Cerebellum (tissue), 4 donors: ENCODE measurements at places on chromosomes 1 and 21.

GRCh38 chr1:2266301-2266975, 38.3 kb downstream of the SKI start:
- DNase-seq = no peak

GRCh38 chr1:7454052-7454815, 316.9 kb upstream of the VAMP3 start:
- no peak for DNase-seq

DNA sequence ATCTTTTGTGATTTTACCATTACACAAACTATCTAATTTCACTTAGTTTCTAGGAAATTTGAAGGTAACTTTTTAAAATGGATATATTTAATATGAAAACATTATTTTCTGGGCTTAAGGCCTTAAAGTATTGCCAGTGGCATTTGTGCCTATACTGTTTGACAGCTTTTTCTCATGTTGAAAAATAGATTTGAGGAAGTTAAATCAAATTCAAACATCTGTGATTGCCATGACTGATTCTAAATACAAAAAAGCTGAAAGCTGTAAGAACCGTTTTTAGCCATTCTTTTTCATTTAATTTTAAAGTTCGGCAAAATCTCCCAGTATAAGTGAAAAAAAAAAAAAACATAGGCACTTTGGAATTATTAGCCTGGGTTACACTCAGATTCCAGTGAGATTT, 301.1 kb downstream of the DPYD start:
- no peak for DNase-seq

- no peak for DNase-seq
Observed at GRCh38 chr1:152537496-152537895, 23.2 kb downstream of the CRCT1 start.

GRCh38 chr1:233367057-233367803, 39.7 kb downstream of the MAP3K21 start:
- no peak for DNase-seq

GRCh38 chr1:155761736-155762405, 73.0 kb downstream of the DAP3 start:
- no peak for DNase-seq

DNA sequence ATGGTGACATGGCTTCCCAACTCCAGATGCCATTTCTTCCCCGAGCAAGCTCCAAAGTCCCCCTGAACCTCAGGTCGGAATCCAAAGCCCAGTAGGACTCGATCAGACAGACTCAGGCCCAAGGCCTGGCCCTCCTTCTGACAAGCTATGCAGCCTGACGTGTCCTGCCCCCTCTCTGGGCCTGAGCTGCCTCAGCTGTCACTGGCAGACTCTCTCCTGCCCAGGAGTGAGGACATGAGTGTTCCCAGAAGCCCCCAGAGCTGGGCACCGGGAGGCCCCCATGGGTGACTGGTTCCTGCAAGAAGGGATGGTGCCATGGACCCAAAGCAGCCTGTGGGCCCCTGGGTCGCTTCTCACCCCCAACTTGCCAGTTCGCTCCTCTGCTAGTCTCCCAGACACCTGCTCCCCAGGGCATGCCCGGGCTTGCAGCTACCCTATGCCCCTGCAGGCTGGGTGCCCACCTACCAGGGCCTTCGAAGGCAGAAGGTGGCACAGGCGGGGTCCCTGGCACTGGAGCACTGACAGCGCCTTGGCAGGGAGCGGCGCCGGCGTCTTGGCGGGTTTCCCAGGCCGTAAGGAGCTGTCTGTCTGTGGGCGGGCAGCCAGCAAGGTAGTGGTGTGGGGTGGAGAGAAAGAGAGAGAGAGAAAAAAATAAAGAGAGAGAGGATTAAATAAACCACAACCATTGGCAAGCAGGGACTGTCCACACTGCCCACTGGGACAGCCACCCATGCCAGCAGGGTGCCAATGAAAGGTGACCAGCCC, 2.3 kb downstream of the EDN2 start:
- peak; percentile 88 for DNase-seq

DNA sequence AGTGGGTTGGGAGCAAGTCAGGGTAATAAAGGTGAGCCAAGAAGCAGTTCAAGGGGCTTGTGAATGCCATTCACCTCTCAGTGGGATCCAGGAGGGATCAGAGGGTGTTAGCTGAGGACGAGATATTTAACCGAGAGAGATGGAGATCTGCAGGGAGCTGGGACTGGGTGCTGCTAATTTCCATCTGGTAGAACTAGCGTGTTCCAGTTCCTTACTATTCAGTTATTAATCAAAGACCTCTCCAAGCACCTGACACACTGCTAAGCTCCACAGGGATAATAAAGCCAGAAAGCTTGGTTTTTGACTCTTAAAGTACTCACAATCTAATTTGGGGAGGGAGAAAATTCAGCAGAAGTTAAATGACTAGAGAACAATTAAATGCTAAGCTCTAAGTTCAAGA, 57.7 kb downstream of the ALG14 start:
- DNase-seq = no peak

DNA sequence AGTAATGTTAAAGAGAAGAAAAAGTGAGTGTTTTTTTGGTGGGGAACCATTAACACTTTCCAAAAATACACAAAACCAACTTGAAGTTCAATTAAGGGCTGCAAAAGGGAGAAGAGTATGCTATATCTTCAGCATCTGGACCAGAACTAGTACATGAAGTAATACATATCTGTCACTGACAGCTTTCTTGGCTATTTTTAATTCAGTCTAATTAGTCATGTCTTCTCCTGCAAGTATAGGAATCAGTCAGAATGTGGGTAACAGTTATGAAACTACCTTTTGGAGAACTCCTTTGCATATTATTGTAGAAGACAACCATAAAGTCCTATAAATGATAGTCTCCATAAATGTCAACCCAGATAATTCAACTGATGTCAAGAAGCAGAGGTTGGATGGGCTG, 901.2 kb downstream of the TTLL7 start:
- no peak for DNase-seq

GRCh38 chr1:30998887-30999286, 66.6 kb downstream of the PUM1 start:
- DNase-seq = no peak

GRCh38 chr1:173473599-173474011, 3.5 kb upstream of the PRDX6 start:
- DNase-seq = no peak

DNA sequence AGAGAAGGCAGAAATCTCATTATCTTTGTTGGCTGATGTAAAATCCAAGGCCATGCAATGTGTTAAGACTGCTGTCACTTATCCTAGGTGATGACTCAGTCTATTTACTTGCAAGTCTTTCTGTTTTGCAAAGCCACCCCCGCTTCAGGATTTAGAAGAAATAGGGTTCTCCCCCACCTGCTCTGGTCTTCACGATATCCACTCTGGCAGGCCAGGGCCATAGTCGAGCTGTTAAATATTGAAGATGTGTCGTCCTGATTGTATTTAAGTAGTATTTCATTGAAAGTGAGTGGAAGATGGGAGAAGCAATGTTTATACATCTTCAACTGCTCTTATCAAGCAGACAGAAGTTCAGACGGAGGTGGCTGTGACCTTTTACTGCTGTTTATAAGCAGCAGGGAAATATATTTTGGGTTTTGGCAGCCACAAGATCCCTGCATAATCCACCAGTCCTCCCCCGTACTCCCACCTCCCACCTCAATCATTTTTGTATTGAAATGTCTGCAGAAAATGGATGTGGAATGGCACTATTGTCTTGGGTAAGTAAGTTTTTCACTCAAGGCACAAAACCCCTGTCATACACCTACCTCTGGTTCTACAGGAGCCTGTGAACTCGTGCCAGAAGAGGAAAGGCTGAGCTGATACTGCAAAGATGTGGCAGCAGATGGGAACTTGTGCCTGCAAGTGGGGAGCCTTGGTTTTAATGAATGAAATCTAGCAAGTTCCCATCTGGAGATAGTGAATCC, 117.4 kb downstream of the MRPS6 start:
- DNase-seq = peak; percentile 30

DNA sequence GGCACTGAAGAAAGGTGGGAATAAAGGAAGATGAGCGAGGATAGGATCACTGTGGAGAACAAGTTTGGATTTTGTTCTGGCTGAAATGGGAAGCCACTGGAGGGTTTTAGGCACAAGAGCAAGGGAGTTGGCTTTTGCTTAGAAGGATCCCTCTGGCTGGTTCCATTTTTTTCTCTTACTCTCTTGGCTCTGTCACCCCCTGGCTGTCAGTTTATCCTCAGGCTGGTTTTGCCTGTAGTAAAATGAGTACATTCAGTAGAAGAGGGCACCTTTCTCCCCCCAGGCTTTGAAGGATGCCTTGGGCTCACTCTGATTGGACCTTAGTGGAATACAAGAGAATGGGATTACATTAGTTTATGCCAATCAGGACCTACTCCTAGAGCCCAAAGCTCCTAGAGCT, 17.1 kb downstream of the CACHD1 start:
- DNase-seq = no peak

GRCh38 chr21:38839328-38840286, 33.9 kb downstream of the ETS2 start:
- DNase-seq = no peak

GRCh38 chr1:237953238-237953637, 62.5 kb upstream of the ZP4 start:
- no peak for DNase-seq

- no peak for DNase-seq
Observed at GRCh38 chr1:41100170-41100569, 78.6 kb upstream of the SLFNL1 start.

DNA sequence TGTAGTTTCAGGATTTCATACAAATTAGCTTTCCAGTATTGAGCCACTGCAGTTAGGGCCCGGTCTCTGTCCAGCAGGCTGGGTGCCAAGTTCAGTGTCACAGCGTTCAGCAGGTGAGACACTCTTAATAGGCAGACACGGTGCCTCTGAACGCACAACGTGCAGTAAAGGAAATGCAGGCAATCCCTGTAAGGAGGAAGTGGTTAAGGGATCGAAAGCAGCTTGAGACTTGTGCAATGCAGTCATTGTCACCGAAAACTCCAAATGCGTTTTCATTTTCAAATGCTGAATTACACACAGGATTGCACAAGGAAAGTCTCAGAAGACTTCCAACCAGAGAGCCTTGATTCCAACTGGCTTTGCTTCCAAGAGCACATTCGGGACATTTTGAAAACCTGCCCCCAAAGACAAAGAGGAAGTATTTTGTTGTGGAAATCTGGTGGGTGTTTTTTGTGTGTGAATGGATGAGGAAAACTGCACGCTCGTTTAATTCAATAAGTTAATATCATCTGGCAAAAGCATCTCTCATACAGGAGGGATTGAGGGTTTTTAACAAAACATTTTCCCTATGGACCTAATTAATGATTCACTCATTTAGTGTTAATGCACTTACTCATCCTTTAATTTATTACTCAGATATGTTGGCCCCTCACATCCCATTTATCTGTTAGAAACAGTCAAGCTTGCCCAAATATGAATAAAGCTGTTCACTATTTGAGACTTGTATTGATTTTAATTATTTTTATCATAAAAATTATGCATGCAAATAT, 61.6 kb downstream of the PTGS2 start:
- no peak for DNase-seq

- no peak for DNase-seq
Observed at GRCh38 chr1:179129702-179130473, 48.0 kb downstream of the TOR3A start.

DNA sequence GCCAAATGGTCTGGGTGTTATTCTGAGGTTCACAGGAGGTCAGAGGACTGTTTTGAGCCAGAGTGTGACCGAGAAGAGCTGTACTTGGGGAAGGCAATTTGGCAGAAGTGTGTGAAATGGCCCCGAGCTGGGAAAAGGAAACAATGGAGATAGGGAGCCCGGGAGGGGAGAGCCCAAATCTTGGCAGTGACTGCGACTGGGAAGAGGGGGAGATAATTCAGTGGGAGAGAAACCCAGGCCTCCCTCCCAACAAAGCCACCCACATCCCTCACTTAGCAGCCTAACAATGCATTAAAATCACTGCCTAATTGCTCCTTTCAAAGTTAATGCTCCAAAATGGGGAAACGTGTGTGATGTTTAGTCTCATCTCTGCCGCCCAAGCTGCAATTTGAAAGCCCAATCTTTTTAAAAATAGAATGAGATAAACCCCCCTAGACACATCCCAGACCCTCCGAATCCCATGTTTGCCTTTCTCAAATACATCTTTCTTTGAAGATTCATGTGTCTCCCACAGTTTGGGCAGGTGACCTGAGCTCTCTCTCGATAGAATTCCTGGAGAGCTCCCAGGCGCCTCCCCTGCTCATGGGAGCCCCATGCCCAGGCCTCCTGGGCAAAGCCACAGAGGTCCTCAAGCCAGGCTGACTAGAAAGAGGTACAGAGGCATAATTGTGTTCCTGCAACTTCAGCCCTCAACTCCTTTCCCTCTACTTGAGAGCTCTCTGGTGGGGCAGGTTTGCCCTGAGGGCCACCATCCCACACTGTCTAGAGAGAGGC, 17.3 kb downstream of the LRRC52 start:
- no peak for DNase-seq

- no peak for DNase-seq
Observed at GRCh38 chr1:10615332-10615731, 140.6 kb downstream of the PEX14 start.

- no peak for DNase-seq
Observed at GRCh38 chr21:29991624-29992023, 51.8 kb upstream of the GRIK1 start.

GRCh38 chr1:92096317-92096716, 16.2 kb downstream of the BTBD8 start:
- no peak for DNase-seq

DNA sequence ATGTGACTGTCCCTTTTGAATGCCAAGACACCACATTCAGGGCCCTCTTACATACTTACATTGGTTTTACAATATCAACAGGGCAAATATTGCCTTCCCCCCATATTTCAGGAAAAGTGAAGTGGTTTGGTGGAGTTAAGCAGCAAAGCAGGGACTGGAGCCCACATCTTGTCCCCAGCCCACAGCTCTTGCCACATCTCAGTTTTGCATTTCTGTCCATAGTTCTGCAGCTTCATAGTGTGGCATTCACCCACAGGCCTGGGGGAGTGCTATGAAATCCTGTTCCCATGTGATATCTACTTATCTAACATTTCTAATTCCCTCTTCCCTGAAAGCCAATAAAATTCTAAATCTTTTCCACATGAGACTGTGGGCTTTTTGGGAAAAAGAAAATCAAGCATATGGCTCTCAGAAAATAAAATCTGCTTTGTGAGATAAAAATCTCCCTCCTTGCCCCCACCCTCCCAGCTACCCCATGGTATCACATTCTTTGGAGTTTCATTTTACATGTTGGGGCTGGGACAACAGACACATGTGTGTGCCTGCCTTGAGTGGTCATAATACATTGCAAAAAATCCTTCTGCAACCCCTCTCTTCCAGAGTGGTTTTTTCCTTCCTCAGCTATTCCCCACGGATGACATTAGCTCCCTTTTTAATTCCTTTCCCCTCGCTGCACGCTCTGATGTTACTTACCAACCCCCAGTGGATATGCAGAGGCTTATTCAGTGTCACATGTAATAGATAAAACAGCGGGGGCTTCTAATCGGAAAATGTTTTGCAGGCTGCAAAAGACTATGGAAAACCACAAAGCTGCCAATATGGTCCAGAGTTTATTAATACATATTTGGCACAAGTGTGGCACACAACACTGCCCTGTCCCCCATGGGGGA, 20.5 kb upstream of the CD2 start:
- no peak for DNase-seq
